ENCODE measurements at places on chromosomes 5 and 9.

DNA sequence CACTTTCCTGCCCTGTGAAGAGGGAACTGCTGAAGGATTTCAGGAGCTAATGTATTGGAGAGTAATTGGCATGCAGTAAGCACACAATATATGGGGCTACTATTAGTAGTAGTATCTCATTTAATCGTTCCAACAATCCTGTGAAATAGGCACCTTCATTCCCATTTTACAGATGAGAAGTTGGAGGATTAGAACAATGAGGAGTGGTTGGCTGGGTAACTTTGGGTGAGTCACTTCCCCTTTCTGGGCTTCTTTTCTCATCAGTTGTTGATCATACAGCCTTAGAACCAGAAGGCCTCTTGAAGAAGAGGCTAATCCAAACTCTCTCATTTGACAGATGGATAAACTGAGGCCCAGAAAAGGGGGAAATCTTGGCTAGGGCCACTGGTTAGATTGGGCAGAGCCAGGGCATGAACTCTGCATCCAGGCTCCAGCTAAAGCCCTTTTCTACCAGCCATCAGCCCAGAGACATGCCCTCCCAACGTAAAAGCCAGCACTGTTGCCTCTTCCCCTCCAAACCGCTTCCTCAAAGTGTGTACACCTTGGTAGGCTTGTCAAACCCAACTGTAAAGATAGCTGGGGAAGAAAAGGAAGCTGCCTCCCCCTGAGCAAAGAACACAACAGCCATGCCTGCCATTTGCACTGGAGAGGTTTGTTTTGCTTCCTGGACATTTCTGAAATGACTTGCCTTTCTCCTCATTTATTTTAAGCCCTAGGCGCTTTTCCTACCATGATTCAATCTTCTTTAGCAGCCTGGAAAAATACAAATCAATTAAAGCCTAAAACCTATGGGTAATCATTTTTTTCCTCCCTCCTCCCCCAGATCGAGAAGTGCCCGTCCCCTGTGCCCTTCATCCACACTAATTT, 992 bp downstream of the SPACA9 start:
- no peak for DNase-seq

- no peak for DNase-seq
Observed at GRCh38 chr5:142641711-142642110, 44.2 kb downstream of the FGF1 start.

DNA sequence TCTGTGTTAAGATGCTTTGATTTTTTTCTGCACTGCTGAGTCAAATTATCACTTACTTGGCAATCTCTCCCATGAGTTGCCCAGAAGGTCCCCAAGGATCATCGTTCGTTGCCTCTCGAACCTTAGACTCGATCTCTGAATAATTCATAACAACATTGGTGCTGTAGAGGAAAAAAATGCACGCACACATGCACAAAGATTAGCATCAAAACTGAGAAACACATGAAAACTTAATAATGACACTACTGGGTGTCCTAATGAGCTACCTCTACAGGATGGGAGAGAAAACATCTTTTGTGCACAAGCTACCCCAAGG, 41.6 kb downstream of the CLINT1 start:
- DNase-seq, result no peak

DNA sequence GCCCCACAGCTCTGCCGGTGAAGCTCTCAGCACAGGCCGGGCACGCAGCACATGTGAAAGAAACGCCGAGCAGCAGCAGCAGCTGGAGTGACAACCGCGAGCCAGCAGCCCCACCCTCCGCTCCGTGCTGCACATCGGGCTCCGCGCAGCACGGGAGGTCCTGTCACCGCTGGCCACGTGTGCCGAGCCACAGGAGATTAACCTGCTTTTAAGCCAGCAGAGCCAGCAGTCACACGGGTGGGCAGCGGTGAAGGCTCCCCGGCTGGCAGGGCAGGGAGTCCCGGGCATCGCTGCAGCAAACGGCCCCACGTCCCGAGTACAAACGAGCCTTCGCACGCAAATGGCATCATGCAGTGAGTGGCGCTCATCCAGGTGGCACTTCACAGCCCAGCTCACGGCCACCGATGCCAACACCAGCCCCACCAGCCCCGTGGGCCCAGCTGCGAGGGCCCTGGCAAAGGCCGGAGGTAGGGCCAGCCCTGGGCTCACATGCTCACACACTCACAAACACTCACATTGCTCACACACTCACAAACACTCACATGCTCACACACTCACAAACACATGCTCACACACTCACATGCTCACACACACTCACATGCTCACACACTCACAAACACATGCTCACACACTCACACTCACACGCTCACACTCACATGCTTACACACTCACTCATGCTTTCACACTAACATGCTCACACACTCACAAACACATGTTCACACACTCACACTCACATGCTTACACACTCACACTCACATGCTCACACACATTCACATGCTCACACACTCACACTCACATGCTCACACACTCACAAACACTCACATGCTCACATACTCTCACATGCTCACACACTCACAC, 11.1 kb downstream of the CCDC187 start:
- DNase-seq, result no peak

GRCh38 chr9:115234094-115234493, 116.1 kb upstream of the TNC start:
- DNase-seq, result no peak

DNA sequence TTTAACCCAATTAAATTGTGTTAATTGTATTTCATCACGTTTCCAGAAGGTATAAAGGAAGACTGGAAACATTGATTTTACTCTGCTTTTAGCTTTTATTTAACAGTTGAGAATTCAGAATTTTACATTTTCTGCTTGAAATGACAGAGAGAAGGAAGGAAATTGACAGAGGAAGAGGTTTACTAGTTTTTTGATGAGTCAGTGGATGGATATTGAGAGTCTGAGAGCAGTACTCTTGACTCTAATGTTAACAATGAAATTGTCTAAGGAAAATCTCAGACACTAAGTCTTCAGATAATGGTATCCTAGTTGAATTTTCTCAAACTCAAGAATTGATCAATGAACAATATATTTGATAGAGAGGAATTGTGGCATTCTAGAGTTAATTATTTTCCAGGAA, 60.6 kb downstream of the IPO11 start:
- no peak for DNase-seq

- no peak for DNase-seq
Observed at GRCh38 chr5:91929522-91929817, 546.4 kb upstream of the ARRDC3 start.

GRCh38 chr5:133947431-133947841, 21.0 kb downstream of the C5orf15 start:
- DNase-seq, result no peak

- no peak for DNase-seq
Observed at GRCh38 chr9:127396253-127396807, 639 bp upstream of the SLC2A8 start.

- DNase-seq, result no peak
Observed at GRCh38 chr9:129497005-129497812, 123.7 kb downstream of the C9orf50 start.

GRCh38 chr5:90399251-90399650, 10.3 kb downstream of the CETN3 start:
- DNase-seq, result no peak

GRCh38 chr5:93454896-93455295, 126.1 kb downstream of the NR2F1-AS1 start:
- no peak for DNase-seq

GRCh38 chr9:113559834-113560800, 96.6 kb downstream of the RGS3 start:
- no peak for DNase-seq

DNA sequence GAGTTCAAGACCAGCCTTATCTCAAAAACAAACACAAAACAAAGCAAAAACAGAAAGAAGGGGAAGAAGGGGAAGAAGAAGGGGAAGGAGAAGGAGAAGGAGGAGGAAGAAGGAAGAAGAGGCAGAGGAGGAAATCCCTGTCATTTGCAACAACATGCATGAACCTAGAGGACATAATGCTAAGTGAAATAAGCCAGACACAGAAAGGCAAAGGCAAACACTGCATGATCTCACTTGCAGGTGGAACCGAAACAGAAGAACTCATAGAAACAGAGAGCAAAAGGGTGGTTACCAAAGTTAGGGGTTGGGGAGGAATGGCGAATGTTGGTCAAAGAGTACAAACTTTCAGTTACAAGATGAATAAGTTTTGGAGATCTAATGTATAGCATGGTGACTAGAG, 135.4 kb downstream of the UGCG start:
- no peak for DNase-seq

DNA sequence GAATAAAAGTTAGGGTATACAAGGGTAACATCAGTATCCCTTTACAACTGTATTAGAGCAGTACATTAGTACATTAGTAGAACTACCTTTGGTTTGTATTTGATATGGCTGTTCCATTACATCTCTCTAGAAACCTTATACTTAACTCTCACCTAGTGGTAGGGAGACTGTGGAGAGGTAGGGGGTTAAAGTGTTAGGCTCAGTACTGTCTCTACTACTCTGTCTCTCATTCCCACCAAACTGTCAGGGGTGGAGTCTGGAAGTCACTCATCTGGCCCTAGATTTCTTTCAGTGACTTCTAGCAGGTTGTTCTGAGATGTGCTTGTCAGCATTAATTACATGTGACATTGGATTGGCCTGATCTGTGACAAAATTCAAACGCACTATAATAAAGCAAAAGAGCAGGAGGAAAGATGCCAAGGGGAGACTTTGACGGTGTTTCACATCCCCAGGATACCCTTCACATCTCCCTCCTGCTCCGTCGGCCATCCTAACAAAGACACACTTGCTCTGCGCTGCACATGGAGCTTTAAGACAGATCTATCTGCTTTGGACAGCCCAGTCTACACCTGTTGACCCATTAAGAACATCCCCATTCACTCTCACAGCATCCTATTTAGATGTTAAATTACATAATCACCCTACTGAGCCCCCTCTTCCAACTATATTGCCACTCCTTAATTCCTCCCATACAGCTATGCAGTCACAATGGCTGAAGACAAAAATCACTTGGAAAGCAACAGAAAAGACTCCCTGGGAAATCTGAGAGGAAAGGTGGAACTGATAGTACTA, 1043.0 kb upstream of the DMAC1 start:
- DNase-seq, result no peak

GRCh38 chr9:38153910-38154291, 84.9 kb upstream of the SHB start:
- DNase-seq, result no peak

DNA sequence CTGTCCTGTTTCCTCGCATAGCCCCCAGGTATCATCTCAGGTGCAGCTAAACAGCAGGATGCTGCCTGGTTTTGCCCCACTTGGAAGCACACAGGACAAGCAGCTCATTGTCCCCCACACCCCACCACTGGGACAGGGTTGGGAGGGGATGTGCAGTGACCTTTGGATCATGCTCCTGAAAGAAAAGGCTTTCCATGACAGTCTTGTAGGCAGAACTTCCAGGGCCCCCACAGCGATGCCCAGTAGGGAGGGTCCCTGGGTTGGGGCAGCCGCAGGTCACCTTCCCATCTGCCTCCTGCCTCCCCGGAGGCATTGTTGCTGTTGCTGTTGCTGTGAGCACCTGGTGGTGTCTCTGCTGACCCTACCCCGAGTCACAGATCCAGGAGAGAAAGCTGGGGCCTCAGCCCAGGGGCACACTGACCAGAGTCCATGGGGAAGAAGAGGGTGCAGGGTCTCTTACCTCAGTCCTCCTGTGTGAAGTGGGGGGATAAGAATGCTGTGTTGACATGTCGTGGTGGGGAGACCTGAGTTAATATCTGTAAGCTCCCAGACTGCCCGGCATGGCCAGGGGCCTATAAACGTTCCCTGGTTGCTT, 8.5 kb downstream of the CEP72 start:
- DNase-seq, result no peak

GRCh38 chr5:120293796-120294195, 170.3 kb upstream of the PRR16 start:
- DNase-seq, result no peak

DNA sequence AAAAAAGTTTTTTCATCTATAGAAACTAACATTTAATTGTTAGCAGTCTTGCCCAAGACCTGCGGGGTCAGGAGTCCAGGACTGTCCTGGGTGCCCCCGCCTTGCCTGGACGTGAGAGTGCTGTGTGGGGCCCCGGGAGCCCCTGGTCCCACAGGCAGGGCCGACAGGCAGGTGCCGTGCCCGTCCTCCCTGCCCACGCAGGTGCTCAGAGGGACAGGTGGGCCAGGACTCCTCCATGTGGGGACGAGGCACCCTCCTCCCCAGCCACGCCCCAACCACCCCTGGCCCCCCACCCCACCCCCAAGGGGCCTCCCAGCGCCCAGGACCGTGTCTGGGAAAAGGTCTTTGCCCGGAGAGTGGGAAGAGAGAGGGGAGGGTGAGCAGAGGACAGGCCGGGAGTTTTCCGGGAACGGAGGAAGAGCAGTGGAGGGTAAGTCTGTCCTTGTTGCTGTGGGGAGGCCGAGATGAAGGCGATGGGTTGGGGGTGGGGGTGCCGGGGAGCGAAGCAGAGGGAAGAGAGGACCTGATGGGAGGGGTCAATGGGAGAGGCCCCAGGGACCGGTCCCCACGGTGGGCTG, 2.7 kb upstream of the LCN12 start:
- DNase-seq, result no peak

DNA sequence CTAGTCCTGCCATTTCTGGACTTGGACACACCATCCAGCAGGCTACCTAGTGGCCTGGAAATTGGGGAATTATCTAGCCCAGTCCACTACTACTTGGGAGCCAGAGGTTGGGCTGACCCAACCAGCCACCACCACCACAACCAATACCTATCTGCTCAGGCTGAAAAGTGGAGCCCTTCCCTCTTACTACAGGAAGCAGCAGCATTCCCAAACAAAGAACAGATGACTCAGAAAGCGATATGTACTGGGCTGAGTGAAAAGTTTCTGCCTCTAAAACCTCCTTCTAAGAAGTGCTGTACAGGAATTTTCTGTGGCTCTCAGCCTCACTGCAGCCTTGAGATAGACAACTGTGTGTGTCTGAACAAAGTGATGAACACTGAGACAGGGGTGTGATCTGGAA, 279.4 kb downstream of the CDH10 start:
- no peak for DNase-seq

DNA sequence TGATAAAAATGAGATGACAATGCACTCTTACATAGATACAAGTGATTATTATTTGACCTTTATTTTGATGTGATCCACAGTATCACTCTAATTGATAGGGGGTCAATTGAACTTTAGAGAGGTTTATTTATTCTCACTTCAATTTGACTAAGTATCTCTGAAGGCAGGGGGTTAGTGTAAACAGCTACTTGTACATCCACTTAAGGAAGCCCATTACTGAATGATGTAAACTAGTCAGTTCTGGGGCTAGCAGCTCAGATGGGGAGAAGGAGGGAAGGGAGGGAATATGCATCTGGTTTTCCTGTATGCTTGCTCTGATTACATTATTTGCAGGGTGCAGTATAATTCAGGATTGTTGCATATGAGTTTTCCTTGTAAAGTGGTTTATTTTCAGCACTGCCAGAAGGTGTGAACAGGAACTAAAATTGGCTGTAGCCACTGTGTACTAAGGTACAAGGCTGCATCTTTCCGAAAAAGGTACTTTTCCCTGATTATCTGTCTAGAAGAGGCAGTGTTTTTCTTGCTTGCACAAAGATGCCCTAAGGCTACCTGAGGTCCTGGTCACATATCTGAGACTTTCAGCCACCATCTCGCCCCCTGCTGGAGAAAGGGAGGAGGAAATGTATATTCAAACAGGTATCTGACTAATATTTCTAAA, 51.2 kb downstream of the MRPS27 start:
- DNase-seq, result peak; percentile 11

- no peak for DNase-seq
Observed at GRCh38 chr5:345404-346195, 24.1 kb downstream of the AHRR start.

GRCh38 chr5:129717751-129718310, 30.1 kb upstream of the MINAR2 start:
- no peak for DNase-seq

Data from activated T-cell treated with anti-CD3 and anti-CD28 coated beads for 24 hours (primary cell).